ENCODE measurements at places on chromosomes 4 and X.

- DNase-seq, result no peak
These were observed 245.5 kb downstream of the BANK1 start for GRCh38 chr4:102036016-102036415.

- no peak for DNase-seq
These were observed 4.3 kb downstream of the SOWAHD start for GRCh38 chrX:119762718-119763117.

GRCh38 chr4:66629927-66630326 lies 915.4 kb downstream of the CENPC start:
- DNase-seq, result no peak

DNA sequence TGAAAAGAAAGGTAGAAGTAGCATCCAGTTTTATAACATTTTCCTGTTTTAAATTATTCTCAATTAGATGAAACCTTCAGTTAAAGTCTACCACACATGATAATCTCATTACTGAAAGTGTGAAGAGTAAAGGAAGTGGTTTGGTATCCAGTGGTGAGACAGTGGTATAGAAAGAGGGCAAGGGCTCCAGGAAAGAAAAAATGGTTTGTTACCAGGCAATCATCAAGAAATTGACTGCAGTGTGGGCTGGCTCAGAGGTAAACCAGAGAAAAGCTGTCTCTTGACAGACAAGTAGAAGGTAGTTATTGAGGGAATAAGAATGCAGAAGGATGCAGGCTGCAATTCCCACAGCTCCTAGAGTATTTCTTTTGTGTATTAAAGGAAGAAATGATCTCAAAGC lies 406.2 kb downstream of the TLL1 start:
- DNase-seq, result no peak

DNA sequence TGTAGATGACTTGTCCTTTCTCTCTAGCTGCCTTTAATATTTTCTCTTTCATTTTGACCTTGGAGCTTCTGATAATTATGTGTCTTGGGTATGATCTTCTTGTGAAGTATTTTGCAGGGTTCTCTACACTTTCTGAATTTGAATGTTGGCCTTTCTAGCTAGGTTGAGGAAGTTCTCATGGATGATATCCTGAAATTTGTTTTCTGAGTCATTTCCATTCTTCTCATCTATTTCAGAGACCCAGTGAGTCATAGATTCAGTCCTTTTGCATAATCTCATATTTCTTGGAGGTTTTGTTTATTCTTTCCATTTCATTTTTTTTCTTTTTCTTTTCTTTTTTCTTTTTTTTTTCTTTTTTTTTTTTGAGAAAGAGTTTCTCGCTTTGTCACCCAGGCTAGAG lies 585.7 kb upstream of the PABPC4L start:
- no peak for DNase-seq

DNA sequence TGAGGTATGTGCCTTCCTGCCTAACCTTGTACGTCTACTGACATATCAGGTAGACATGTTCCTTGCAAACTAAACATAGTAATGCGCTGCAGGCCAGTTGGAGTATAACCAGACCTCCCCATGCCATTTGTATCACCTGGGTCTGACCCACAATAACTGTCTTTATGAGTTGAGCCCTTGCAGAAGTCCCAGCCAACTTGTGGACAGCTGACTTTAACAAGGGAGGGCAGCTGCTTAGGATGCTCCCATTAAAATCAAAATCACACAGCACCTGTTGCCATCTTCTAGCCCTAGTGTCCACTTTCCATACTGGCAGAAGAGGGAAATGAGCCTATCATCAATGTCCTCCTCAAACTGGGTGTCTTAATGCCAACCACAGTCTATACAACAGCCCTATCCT lies 41.6 kb downstream of the KANTR start:
- DNase-seq, result no peak

- no peak for DNase-seq
These were observed 225.6 kb downstream of the FBXW7 start for GRCh38 chr4:152310257-152310656.

DNA sequence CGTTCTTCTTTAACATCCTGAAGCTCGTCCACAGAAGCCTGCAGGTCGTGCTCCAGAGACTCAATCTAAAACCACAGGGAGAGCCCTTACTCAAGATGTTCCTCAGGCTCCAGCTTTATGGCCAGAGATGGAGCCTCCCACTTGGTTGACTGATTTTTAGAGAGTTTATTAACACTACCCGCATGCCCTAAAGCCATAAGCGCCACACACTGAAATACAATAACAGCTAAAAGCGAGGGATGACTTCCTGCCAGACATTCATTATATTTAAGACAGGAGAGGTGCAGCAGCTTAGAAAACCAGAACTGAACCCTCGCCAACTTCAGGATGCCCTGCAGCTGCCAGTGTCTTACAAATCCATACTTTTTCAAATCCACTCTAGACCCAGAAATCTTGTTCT lies 42.0 kb downstream of the SOD3 start:
- no peak for DNase-seq

GRCh38 chr4:68494688-68495087 lies 47.4 kb downstream of the TMPRSS11E start:
- no peak for DNase-seq

- DNase-seq, result no peak
These were observed 161.3 kb downstream of the ATP10D start for GRCh38 chr4:47646372-47646771.

DNA sequence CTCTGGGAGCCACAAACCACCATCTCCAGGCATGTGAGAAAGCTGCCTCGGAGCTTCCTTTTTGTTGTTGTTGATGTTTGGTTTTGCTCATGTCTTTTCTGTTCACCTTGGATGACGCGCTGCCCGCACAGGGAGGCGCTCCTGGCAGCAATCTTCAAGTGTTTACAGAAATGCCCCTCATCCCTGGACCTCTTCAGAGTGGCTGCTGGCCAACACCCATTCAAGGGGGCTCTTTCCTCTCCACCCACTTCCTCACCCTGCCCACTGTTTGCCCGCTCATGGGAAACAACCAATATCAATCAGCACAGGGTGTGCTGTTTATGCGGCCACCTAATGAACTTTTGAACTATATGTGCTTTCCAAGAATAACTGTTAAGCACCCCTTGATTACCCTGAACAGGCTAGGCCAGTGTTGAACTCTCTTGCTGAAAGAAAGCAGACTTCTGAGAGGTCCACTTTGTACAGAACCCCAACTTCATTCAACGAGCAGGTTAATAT lies 355.1 kb upstream of the CLNK start:
- no peak for DNase-seq

GRCh38 chr4:182093431-182093831 lies 149.8 kb upstream of the TENM3 start:
- no peak for DNase-seq

GRCh38 chr4:123133397-123134050 lies 211.1 kb upstream of the NUDT6 start:
- no peak for DNase-seq

- DNase-seq, result no peak
These were observed 62.3 kb upstream of the PGRMC2 start for GRCh38 chr4:128349921-128350320.

- DNase-seq, result no peak
These were observed 61.0 kb downstream of the SEPSECS start for GRCh38 chr4:25098964-25099891.

DNA sequence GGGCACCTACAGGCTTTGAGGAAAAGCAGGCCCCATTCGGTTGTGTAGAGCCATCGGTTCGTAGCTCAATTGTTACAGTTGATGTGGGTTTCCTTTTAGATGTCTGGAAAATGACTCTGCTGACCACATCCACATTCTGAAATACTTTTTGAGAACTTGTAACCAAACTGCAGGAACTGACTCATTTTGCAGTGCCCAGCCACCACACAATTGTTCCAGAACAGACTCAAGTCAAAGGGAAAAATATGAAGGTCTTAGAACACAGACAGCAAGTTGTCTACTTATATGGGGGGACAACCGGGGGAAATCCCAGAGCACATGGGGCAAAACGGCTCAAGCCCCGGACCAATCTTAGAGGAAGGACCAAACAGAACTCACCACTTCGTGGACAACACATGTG lies 557.6 kb upstream of the DIPK2B start:
- DNase-seq, result peak; percentile 39

DNA sequence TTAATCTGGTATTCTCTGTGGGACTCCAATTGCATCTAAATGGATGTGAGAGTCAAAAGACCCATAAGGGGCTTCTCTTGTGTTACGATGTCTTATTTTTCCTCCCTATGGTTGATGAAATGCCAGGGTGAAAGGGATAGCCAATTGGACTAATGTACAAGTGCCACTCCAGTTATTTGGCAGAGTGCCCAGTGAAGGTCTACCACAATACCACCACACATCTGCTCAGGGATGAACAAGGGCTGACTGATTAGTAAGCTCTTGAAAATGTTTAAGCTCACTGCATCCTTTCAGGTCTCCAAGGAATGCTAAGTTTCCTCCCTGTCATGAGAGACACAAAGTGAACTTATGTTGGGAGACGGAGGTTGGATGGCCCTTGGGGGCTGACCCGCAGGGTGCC lies 57.8 kb downstream of the HEPH start:
- DNase-seq, result no peak

DNA sequence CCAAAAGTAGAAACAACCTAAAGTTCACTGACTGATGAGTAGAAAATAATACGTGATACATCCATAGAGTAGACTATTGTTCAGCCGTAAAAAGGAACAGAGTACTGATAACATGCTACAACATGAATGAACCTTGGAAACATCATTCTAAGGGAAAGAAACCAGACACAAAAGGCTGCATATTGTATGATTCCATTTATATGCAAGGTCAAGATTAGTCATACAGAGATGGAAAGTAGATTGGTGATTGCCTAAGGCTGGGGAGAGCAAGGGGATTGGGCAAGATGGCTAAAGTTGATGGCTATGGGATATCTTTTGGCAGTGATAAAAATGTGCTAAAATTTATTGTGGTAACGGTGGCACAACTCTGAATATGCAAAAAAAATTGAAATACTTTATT lies 209.1 kb downstream of the RELL1 start:
- DNase-seq, result no peak

DNA sequence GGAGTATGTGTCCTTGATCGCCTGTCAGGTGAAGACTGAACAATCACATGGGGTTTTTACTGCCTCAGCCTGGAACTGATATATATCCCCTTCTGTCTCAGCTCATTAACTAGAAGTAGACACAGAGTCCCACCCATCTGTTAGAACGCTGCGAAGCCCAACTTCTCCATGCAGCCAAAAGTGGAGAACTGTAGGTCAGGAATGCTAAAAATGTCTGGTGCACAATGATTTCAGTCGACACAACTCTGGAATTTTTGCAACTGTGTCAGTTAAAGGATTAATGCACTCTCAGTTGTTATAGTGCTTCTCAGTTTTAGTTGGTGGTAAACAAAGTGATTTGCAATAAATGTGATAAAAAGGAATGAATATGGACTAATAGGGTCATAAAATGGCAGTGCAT lies 287.2 kb downstream of the INPP4B start:
- no peak for DNase-seq

DNA sequence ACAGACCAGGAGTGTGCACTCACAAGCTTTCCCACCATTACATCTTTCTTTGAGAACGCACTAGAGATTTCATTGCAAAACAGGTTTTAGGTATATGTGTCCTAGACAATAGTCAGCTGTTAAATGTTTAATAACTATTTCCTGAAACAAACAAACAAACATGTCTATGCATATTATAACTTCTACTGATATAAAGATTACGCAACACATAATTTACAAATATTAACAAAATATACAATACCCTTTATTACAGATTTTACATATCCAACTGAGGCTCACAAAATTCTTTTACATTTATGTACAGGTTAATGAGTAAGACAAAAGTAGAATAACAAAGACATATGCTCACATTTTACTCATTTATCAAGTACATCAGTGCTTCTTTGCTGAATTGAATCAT lies 1554.0 kb upstream of the PCDH10 start:
- no peak for DNase-seq
